ENCODE measurements at places on chromosomes 7 and 10.

- DNase-seq: no peak
Observed at GRCh38 chr7:26614503-26614902, 249.9 kb downstream of the SKAP2 start.

- peak; percentile 30 for DNase-seq
Observed at GRCh38 chr7:130988443-130988842, 254.4 kb upstream of the KLF14 start.

DNA sequence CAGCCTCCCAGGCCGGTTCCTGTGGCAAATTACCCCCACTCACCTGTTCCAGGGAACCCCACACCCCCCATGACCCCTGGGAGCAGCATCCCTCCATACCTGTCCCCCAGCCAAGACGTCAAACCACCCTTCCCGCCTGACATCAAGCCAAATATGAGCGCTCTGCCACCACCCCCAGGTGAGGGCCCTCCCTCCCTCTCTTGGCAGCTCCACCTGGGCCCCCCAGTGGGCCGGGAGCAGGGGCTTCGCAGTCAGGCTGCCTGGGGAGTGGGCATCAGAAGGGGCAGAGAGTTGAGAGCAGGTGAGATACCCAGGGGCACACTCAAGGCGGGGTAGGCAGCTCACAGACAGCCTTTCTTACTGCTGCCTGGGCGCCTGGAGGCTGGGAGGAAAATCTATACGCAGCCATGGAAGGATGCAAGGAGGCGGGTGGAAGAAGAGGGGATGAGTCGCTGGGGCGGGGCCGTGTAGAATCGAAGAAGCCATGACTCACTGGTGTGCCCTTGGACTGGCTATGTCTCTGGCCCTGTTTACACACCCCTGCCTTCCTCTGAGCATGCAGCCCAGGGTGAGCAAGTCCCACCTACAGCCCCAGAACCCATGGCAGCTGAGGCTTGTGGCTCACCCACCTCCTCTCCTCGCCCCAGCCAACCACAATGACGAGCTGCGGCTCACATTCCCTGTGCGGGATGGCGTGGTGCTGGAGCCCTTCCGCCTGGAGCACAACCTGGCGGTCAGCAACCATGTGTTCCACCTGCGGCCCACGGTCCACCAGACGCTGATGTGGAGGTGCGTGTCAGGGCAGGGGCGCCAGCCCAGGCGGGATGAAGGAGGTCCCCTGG, 48.6 kb upstream of the PPIF start:
- DNase-seq: peak; percentile 81

DNA sequence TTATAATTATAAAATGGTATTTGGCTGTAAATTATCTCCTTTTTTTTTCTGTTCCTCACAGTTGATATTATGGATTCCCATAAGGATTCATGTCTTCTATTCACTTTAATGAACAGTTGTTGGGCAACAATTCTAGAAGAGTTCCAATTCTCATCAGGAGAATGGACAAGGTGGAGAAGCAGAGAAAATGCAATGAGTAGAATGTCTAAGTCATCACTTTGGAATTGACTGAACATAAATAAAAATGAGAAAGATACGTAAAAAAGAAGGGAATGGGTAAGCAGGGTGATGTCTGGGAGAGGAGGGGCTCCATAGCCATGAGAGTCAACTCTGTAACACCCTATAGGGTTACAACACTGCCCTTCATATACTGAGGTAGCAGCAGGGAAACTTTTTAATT, 1.8 kb upstream of the CAV2 start:
- no peak for DNase-seq

- DNase-seq: no peak
Observed at GRCh38 chr7:159017741-159018140, 126.9 kb downstream of the VIPR2 start.

- DNase-seq: no peak
Observed at GRCh38 chr10:44962870-44963738, 3.5 kb downstream of the RASSF4 start.

DNA sequence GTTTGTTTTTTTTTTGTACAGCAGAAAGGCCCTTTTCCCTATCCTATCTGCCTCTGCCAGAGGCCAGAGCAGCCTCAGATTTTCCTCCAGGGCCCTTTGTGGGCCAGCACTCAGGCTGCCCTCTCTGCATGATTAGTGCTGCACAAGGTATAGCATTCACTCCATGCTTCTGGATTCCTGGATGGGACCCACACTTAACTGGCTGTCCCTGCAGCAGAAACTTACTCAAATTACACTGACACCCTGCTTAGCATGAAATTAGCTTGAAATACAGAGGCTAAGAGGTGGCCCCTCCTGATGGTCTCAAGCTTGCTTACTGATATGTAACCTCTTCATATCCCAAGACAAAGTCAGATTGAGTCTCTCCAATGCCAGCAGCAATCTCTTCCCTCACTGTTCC, 239.3 kb downstream of the SORCS1 start:
- no peak for DNase-seq

DNA sequence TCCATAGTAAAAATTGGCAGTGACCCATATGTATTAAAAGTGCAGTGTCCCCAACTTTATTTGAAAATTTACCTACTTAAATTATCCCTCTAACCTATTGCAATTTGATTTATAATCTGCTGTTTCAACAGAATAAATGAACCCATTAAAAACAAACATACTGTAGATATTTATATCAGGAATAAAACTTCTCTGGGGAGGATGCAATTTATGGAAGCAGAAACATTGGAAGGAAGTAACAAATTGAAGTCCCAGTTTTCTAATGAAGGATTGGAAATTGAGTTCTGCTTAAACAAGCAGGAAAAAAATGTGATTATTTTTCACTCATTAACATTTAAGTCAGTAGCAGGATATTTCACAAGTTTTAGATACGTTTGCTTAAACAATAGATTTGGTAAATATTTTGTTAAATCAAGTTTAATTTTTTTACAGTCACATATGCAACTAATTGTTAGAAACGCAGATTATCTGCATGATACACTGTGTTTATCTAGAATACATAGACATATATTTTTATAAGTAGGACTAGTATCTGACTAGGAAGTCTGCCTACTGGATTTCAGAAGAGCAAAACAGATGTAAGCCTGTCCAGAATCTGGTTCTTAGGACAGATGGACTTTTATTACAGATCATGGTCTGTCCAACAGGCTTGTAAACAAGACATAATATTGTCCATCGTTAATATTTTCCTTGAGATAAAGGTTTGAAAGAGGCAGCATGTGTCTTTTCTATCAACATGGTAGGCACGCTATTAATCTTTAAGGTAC, 5.3 kb downstream of the AGMO start:
- no peak for DNase-seq

GRCh38 chr7:100677308-100678267, 4.0 kb downstream of the GNB2 start:
- no peak for DNase-seq

DNA sequence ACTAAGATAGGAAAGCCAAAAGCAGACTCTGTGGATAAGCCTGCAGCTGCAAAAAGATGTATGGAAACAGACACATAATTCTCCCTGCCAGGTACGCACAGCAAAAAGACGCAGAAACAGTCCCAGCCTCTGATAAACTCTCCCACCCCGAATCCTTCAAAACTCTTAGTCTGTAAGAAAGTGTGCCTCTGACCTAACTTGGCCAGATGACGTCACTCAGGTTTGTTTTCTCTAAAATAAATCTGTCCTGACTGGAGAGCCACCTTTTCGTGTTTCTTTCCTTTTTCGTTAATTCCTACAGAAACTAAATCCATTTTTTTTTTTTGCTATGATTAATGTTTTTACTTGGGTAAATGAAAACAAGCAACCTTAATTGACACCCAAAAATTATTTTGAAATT, 793.8 kb downstream of the SORCS1 start:
- DNase-seq: no peak

- DNase-seq: no peak
Observed at GRCh38 chr7:83617858-83618257, 31.1 kb downstream of the SEMA3E start.

- DNase-seq: peak; percentile 90
Observed at GRCh38 chr10:50469778-50470193, 154.0 kb downstream of the SGMS1 start.

DNA sequence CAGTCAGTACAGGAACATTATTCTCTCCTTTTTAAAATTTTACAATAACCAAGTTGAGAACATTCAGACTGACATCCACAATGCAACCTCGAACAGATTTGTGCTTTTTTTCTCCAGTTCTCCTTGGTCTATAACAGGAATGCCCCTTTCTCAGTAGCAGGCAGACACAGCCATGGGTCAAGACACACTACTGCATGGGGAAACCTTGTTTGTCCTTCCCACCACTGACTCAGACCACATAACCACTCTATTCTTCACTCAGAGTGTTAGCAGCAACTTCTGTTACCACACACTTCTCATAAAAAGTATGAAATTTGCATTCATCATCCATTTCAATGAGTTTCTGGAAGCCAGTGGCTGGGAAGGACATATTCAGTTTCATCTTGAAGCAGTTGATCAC, 421.7 kb downstream of the ADRA2A start:
- DNase-seq: no peak

GRCh38 chr7:80134115-80134535, 506 bp upstream of the GNAI1 start:
- DNase-seq: no peak

- DNase-seq: peak; percentile 78
Observed at GRCh38 chr7:23680414-23681405, 711 bp downstream of the FAM221A start.

GRCh38 chr10:132172091-132173066, 14.4 kb upstream of the DPYSL4 start:
- no peak for DNase-seq

DNA sequence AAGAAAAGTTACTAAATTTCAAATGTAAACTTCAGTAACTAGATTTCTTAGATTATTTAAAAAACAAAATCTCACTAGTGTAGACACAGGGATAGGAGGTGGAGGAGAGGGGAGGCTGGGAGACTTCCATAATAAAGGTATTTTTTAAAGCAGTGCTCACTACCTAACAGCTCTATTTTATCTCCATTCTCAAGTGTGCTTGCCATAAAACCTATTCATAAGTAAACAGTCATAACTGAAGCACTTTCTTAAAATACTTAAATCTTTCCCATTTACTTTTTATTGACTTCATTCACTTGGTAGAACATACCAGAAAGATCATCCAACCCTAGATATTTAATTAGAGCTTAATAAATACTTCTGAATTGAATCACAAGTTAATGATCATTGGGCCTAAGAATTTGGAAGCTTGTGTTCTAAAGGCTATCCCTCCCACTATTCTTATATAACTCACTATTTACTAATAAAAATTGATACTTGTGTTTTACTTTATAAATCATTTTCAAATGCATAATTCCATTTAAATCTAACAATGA, 107.4 kb downstream of the SNX13 start:
- DNase-seq: no peak

DNA sequence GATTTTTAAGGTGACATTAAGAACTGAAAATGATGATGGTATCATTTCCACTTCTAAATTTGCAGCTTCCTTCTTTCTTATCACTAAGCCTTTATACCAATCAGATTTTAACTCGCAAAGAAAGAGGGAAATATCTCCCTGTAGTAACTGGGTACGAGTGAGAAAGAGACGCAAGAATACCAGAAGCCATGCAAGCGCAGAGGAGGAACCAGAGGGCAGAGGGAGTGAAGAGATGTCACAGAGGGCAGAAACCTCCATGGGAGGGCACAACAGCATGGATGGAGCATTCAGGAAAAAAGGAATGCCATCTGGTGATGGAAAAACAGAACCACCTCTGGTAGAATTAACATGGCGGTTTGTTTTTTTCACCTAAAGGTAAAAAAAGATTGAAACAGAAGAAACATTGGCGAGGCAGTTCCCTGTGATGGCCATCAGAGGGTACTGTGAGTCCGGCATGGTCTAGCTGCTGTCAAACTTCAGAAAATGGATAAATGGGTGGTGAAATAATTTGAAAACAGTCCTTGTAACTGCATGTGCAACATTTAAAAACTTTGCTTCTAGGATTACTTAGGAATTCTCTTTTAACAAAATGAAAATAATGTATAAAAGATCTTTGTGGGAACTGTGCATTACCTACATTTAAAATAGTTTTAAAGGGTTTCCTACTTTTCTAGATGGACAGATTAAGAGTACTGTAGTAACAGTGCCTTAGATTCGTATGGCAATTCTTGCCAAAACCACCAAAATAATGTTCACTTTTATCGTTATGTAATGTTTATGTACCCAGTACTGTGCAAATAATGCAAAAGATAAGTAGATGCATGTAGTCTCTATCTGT, 91.8 kb downstream of the ARHGAP12 start:
- DNase-seq: peak; percentile 52

GRCh38 chr7:88668591-88668990, 90.9 kb upstream of the ZNF804B start:
- DNase-seq: no peak

GRCh38 chr10:97116462-97117162, 69.1 kb downstream of the SLIT1 start:
- no peak for DNase-seq

DNA sequence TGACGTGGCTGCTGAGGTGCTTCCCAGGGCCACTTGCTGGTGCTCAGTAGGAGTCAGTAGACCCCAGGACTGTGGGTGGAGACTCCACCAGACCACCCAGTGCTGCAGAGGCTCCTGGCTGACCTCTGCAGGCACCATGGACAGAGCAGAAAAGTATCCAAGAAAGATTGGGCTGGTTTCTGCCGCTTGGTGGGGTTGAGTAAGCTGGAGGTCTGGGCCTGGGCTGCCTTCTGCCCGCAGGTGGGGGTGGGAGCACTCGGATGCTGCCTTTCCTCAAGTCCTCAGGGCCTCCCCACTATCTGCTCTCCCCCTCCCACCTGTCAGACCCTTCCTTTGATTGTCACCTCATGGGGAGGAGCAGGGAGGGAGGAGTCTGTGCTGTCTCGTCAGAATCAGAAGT, 91.6 kb downstream of the WDR37 start:
- DNase-seq: no peak

DNA sequence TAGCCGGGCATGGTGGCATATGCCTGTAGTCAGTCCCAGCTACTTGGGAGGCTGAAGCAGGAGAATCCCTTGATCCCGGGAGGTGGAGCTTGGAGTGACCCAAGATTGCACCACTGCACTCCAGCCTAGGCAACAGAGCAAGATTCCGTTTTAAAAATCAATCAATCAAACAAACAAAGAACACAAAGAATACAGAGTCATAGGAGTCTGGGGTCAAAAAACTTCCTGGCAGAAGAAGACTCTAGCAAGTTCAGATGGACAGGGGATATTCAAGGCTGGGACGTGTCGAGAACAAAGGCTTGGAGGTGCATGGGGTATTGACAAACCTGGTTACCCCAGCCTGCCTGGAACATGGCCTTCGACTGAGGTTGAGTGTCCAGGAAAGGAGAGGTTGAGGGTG, 228.8 kb upstream of the AGK start:
- DNase-seq: no peak

DNA sequence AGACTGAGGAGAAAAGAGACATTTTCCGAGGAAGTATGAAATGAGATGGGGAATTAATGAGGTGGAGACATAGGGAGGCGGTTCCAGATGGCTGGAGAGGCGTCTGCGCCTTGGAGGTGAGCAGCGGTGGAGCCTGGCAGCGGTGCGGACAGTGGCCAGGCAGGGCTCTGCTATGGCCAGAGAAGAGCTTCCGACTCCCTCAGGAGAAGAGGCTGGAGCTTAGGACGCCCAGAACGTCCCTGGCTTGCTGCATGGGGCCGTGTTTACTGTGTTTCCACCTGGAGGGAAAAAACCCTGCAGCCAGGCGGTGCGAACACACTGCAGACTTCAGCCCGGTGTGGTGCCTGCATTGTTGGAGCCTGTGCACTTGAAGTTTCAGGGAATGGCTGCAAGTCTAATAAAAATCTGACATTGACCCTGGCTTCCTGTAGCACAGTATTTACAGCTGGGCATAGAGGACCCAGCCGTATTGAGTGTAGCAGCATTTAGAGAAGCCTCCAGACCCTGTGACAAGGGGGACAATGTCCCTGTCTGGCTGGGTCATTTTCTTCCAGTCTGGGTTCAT, 447.1 kb upstream of the MKI67 start:
- no peak for DNase-seq
